NCI-H2029 treated with DMSO at 0.1 percent for 48 hours (cell line): ENCODE measurements at places on chromosomes 4 and X.

GRCh38 chr4:91620952-91621351 lies 682.8 kb upstream of the GRID2 start:
- no peak for DNase-seq

DNA sequence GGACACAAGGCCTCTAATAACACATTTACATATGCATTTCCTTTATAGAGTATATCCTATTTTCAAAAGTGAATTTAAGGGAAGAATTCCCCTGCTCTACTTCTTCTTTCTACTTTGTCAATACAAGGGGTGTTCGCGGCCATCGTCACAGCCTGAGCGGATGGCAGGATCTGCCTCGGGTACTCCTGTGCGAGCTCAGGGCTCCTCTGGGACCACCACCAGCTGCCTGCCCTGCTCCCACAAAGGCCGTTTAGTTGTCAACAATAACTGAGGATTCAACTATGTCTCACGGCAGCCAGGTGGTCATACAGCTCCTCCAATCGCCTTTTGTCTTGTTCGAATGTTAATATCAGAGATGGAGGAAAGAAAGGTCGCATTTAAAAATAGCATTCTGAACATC lies 228.2 kb upstream of the TENM3 start:
- DNase-seq = no peak

DNA sequence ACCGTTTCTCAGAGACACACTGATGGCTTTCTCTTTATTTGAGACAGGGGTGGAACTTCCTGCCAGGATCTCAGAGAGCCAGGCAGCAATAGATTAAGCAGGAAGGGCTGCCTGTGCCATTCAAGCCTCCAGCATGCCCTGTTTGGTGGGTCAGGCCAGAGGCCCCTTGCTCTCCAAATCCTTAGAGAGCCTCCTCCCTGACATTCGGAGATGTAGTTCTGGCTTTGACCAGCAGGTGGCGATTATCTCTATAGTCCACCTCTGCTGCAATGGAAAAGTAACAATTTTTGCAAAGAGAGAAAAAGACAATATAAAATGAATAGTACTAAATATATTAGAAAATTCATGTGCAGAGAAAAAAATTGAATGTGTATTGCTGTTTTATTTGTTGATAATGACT lies 93.9 kb downstream of the NXF2B start:
- no peak for DNase-seq

DNA sequence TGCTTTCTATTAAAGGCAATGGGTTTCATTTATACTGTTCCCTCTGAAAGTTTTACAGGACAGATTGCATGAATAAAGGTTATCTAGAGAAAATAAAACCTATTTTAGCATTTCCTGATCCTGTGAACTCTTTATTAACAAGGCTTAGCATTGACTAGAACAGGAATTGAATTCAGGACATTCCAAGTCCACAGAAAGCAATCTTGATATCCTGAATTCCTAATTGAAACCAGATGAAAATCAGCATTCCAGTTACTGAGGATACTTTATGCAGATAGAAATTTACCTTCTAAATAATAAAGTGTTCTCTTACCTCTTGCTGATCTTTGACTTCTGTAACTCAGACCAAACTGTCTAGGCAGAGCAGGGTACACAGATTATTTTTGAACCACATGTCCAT lies 151.4 kb downstream of the ZNF518B start:
- DNase-seq = no peak

GRCh38 chr4:138113819-138114400 lies 128.2 kb downstream of the SLC7A11 start:
- DNase-seq = no peak

GRCh38 chrX:6053141-6053540 lies 175.5 kb downstream of the NLGN4X start:
- DNase-seq = no peak

GRCh38 chr4:113148925-113149324 lies 99.5 kb downstream of the ANK2 start:
- DNase-seq = no peak

- DNase-seq = peak; percentile 70
Measured at GRCh38 chrX:30364229-30364628, 55.0 kb upstream of the NR0B1 start.

DNA sequence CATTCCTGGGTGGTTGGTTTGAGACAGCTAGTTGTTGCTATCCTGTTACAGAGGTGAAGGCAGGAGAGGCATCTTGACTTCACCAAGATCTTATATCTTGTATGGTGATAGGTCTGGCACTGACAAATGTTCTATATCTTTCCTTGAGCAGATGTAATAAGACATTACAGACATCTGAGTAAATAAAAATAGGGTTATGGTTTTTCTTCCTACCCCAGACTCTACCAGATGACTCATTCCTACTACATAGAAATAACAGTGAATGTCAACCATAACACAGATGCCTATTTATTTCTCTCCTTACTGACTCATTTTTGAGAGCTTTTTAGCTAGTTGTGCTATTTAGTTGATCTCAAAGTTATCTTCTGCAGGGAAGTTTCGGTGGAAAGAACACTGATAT lies 21.9 kb downstream of the HNRNPH2 start:
- DNase-seq = no peak

- DNase-seq = no peak
Measured at GRCh38 chr4:100657187-100657586, 139.4 kb upstream of the EMCN start.

- DNase-seq = no peak
Measured at GRCh38 chr4:16292585-16292984, 66.3 kb upstream of the TAPT1 start.

DNA sequence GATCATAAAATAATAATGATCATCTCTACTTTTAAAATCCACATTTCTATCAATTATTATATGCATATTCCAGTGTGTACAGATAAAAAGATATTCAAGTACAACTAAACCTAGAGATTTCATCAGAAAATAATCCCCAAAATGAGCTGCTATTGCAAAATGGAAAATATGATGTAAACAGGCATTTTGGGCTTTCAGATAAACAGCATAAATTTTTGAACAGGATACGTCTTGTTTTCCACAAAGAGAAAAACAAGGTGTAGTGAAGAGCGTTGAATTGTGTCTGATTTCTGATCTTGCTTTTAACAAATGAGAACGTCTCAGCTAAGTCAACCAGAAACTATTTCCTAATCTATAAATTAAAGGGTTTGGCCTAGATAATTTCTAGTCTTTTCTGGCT lies 349.6 kb upstream of the FTHL17 start:
- no peak for DNase-seq

DNA sequence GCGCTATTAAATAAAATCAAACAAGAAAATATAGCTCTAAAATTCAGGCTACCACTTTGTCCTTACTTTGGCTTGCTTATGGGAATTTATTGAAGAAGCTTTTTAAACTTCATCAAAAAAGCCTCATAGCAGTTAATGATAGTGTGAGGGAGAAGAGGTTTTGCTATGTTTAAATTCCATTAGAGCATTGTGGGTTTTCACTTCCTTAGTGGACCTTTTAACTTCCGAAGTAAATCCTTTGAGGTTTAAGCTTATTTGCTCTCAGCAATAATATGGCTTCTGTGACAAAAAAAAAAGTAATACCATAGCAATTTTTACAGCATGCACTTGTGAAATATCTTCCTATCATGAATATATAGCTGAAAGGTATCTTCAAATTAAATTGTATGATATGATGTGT lies 120.2 kb upstream of the NDST4 start:
- no peak for DNase-seq

DNA sequence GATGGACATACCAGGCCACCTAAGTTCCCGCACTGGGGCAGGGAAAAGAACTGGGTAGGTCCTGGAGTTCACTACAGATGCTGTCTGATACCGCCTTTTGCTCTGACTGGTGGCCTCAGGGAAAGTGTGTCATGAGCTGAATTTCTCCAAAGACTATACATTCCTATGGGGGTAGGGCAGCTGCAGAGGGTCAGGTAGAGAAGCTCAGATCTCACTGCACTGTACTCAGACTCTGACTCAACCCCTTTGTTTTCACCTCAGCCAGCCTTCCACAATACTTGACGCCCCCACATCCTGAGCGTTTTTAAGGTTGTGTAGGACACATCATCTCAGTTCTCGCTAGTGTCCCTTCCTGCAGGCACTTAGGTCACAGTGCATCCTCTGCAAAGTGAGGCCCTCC lies 7.8 kb downstream of the GATB start:
- no peak for DNase-seq

DNA sequence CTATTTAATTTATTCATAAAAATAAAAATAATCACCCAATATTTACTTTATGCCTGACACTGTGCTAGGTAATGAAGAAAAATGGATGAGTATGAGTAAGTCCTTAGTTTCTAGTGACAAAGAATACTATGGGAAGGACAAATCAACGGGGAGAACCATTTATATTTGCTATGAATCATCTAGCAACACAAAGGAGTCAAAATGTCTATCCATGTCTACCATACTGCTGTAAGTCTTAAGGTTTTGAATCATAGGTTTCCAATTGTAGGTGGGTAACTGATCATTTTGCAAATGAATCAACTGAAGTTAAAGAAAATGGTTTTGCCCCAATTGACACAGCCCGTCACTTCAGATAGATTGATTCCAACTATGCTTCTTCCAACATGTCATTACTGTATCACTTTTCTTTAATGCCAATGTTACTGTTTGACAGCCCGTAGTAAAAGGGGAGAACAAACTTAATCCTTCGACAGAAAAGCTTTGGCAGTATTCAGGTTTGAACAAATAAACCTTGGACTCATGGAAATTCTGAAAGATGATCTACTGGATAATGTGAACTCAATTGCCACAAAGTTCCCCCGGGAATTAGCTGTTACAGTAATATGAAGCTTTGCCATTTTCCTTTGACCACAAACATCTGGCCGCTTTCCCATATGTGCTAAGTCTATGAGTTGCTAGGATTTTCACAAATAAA lies 3.2 kb downstream of the TDO2 start:
- DNase-seq = peak; percentile 10

DNA sequence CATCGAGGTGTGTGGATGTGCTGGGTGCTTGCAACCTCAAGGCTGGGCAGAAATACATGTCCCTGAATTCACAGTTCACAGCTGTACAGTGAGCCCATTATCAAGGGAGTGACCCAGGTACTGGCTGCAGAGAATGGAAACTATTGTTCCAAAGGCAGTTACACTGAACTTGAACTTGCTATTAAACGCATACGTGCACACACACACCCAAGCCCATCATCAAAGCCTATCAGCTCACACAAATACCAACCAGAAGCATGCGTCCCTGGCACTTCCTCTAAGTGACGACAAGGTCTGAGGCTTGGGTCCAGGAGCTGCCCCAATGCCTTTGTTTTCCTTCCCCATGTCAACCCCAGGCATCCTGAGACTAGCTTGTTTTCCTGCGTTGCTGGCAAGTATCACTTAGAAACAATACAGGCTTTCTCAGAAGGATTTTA lies 88.6 kb downstream of the IRF2 start:
- no peak for DNase-seq

- no peak for DNase-seq
Measured at GRCh38 chr4:70313736-70314135, 21.0 kb upstream of the CABS1 start.

DNA sequence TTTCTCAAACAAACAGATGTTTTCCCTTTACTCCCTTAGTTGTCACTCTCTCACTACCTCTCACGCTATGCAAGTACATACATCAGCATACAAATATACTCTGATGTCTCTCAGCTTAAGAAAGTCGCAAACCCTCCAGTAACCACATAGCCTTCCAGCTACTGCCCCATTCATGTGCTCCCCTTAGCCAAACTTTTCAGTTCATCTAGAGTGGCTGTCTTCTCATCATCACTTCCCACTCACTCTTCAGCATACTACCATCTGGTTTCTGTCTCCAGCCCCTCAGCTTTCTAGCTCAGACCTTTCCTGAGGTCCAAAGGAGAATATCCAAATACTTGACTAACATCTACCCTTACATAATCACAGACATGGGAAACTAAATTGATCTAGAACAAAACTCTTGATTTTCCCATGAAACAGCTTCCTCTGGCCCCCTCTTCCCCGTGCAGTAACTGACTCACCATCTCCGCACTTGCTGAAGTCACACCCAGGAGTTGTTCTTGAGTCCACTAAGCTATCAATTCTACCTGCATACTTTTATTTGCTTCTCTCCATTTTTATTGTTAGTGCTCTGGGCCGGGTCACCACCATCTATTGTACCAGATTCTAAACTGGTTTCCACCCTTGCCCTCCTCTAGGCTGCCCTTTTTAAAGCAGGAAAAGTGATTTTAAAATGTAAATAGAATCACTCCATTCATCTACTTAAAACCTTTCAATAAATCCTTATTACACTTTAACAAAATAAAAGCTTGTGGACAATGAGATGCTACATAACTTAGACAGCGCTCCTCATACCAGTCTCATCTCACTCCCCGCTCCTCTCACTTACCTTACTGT lies 57.2 kb downstream of the CASP6 start:
- no peak for DNase-seq

- no peak for DNase-seq
Measured at GRCh38 chrX:37746951-37747350, 32.9 kb upstream of the CYBB start.

- DNase-seq = no peak
Measured at GRCh38 chr4:61934198-61934597, 734.1 kb downstream of the ADGRL3 start.

DNA sequence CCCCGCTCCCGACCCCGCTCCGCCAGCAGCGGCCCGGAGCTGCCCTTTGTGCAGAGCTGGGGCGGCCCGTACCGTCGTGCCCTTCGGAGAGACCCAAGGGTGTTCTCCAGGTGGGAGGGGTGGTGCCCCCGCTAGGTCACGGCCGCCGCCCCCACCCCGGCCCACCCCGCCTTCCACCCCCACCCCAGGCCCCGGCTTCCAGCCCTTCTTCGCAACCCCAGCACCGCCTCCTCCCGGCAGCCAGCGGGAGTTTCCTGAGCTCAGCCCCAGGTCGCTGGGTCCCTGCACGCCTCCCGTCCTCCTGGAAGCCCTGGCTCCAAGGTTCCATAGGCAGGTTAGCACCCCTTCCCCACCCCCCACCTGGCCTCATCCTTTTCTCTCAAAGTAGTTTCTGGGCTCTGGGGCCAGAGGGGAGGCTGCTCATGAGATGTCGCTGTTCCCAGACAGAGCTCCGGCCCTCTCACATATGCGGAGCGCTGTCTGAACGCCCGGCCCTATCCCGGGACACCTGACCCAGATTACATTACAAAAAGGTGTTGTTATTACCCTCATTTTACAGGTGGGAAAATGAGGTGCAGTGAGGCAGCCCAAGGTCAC lies 25.2 kb upstream of the FGFR3 start:
- no peak for DNase-seq

GRCh38 chr4:182101618-182102017 lies 141.6 kb upstream of the TENM3 start:
- DNase-seq = no peak
